Cerebellar cortex (tissue), 1 donor: ENCODE measurements at places on chromosomes 7 and 10.

GRCh38 chr7:137946011-137946410 is 55.9 kb downstream of the CREB3L2 start:
- DNase-seq, result no peak

GRCh38 chr10:127013211-127013656 is 108.0 kb downstream of the DOCK1 start:
- DNase-seq, result no peak

DNA sequence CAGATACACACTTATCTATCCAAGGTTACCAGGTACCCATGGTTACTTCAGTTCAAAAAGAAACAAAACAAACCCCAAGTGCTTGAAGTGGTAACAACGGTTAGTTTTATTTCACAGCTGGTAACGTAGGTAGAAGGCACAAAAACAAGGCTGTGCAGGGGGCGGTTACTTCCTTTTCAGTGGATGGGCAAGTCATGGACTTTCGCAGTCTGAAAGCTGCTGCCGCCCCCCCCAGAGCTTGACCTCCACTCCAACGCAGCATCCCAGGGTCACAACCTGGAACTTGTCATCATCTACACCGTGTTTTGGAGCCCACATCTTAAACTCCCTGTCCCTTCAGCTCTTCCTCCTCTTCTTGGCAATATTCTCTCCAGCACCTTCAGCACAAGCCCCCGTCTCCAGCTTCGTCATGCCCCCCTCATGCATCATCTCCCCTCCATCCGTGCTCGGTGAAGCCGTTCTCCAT is 181.2 kb upstream of the ITGB1 start:
- DNase-seq, result no peak

DNA sequence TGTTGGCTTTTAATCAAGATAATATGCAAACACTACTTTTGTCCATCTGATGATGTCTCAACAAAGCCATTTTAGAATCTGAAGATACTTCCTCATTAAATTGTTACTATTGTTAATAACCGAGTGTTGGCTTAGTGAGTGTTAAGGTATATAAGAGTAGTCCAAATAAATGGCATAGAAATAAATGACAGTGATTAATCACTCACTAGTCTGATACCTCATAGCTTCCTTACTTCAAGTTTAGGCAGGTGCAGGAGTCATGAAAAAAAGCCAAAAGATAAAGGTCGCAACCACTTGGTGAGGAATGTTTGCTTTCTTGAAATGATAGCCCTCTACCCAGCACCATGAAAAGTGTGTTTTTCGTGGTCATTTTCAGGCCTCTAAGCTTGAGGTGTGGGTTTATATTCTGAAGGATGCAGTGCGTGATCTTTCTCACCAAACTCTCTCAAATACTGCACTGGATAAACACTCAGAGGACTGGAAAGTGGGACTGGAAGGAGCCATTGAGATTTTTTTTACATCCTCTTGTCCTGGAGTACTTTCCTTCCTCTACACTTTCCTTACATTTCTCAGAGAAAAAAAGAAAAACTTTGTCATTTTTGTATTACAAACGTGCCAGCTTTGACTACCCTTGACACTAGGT is 138.1 kb downstream of the KIAA1217 start:
- no peak for DNase-seq

GRCh38 chr10:96656198-96656577 is 64.1 kb downstream of the PIK3AP1 start:
- no peak for DNase-seq

DNA sequence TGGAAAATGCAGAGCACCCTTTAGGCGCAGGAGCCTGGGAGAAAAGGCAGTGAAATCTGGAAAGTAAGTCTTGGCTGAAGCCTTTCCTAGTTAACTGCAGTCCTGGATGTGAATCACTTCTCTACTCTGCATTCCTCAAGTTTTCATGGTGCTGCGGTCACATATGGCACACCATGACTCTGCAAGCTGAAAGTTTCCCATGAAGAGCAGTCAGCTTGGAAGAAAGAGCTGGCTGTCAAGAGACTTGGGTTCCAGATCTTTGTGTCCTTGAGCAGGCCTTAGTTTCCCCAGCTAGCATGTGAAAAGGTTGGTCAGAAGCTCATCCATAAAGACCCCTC is 548.3 kb downstream of the SORCS3 start:
- no peak for DNase-seq

DNA sequence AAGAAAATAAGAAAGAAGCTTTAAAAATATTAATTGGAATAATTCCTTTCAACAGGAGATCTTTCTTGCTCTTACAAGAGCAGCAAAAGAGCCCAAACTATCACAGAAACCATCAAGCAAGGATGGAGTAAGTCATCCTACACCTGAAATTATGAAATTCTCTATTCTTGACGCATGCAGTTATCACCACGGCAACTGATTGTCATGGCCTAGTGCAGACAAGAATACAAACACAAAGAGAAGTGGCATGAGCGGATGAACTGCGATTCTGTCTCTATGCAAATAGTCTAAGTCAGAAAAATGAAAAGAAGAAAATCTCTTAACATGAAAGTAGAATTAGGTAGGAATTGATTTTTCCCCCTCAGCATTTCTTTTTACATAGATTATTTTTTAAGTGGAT is 54.8 kb upstream of the SLC35B4 start:
- DNase-seq, result no peak

DNA sequence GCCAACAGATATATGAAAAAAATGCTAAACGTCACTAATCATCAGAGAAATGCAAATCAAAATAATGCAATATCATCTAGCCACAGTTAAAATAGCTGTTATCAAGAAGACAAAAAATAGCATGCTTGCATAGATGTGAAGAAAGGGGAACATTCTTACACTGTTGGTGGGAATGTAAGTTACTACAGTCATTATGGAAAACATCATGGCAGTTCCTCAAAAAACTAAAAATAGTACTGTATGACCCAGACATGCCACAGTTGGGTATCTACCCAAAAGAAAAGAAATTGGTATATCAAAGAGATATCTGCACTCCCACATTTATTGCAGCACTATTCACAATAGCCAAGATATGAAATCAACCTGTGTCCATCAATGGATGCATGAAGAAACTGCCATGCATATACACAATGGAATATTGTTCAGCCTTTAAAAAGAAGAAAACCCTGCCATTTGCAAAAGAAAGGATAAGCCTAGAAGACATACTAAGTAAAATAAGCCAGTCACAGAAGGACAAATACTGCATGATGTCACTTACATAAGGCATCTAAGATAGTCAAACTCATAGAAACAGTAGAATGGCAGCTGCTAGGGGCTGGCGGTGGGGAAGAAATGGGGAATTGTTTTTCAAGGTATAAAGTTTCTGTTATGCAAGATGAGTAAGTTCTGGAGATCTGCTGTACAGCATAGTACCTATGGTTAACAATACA is 107.0 kb downstream of the PTPN20 start:
- no peak for DNase-seq

DNA sequence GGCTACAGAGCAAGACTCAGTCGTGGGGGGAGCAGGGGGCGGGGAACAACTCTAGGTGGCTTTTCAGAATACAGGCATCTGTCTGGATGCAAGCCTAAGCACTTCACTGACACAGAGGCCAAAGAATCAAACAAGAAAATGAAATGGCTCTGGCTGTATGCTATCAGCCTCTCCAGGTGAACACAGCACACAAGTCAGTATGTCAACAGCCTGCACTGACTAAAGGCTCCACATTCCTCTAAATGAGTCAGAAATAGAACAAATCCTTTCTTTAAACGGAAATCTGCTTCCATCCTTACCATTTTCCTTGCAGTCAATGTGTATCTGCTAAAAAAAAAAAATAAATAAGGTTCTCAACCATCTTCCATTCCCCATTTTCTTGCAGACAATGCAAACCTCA is 88.3 kb downstream of the ARMH3 start:
- DNase-seq, result no peak

DNA sequence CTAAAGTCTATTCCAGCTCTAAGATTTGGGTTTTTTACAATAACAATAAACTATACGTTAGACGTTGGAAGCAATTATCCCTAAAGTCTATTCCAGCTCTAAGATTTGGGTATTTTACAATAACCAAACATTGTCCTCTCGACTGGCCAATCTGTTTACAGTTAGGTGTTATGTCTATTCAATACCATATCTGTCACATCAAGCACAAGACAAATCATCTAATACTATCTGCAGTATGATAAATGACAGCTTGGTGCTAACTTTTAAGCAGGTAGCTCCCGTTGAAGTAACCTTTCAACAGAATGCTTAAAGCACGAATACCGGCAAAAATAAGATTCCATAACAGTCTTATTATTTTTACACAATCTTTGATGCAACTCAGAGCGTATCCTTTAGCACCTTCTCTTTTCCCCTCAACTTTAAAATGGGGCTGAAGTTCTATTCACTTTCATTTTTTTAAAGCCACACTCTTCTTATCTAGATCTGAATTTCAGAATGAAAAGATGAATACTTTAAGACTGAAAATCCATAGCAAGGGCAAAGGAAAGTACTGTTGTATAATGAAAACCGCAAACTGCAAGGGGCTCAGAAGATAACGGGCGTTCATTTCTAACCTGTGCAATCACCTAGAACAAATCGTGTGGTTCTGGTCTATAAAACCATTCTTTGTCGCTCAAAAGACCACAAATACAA is 925 bp downstream of the H2AZ2 start:
- DNase-seq, result peak; percentile 21

GRCh38 chr10:128296253-128297007 is 170.2 kb upstream of the MKI67 start:
- DNase-seq, result no peak

- no peak for DNase-seq
Observed at GRCh38 chr7:28858206-28858605, 99.9 kb downstream of the TRIL start.

GRCh38 chr10:91295346-91295745 is 74.9 kb downstream of the PCGF5 start:
- no peak for DNase-seq

- no peak for DNase-seq
Observed at GRCh38 chr10:86303626-86304025, 63.0 kb downstream of the GRID1 start.

GRCh38 chr7:24441314-24442027 is 131.8 kb upstream of the PALS2 start:
- DNase-seq, result no peak

DNA sequence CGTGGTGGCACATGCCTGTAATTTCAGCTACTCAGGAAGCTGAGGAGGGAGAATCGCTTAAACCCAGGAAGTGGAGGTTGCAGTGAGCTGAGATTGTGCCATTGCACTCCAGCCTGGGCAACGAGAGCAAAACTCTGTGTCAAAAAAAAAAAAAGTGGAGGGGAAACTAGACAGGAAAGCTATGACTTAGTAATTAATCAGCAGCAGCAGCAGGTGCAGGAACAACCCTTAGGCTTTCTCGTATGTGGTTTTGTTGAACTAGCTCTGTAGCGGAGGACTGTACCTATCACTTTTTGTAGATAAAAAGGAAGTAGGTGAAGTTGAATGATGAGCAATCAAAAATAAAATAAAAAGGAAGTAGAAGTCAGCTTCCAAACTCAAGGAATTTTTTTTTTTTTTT is 76.9 kb upstream of the KMT2C start:
- no peak for DNase-seq

- peak; percentile 71 for DNase-seq
Observed at GRCh38 chr10:21285742-21286331, 239.6 kb downstream of the SKIDA1 start.

- no peak for DNase-seq
Observed at GRCh38 chr10:68333440-68334431, 1.0 kb upstream of the PBLD start.

GRCh38 chr7:70684173-70684572 is 447.8 kb upstream of the GALNT17 start:
- DNase-seq, result no peak

GRCh38 chr10:13651969-13652720 is 65.4 kb downstream of the PRPF18 start:
- no peak for DNase-seq

GRCh38 chr10:133489816-133490588 is 36.3 kb downstream of the SCART1 start:
- DNase-seq, result no peak

GRCh38 chr10:29635711-29636144 is 957 bp upstream of the SVIL start:
- peak; percentile 13 for DNase-seq

- no peak for DNase-seq
Observed at GRCh38 chr7:138768241-138768640, 29.6 kb upstream of the TMEM213 start.

DNA sequence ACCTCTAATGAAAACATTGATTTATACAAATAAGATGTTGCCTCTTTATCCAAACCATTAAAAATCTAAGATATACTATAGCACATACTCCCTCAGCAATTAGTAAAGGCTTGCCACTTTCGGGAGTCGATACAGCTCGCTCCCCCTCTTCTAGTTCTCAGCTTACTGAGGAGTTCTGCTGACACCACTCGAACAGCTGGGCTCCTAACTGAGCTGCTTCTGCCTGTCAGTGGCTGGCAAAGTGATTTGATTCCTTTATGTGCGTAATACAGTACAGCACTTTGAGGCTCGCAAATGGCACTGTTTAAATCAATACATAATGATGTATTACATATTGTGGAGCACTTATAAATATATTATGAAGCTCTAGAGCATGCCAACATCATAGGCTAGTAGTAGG is 241.8 kb downstream of the CREB5 start:
- no peak for DNase-seq

DNA sequence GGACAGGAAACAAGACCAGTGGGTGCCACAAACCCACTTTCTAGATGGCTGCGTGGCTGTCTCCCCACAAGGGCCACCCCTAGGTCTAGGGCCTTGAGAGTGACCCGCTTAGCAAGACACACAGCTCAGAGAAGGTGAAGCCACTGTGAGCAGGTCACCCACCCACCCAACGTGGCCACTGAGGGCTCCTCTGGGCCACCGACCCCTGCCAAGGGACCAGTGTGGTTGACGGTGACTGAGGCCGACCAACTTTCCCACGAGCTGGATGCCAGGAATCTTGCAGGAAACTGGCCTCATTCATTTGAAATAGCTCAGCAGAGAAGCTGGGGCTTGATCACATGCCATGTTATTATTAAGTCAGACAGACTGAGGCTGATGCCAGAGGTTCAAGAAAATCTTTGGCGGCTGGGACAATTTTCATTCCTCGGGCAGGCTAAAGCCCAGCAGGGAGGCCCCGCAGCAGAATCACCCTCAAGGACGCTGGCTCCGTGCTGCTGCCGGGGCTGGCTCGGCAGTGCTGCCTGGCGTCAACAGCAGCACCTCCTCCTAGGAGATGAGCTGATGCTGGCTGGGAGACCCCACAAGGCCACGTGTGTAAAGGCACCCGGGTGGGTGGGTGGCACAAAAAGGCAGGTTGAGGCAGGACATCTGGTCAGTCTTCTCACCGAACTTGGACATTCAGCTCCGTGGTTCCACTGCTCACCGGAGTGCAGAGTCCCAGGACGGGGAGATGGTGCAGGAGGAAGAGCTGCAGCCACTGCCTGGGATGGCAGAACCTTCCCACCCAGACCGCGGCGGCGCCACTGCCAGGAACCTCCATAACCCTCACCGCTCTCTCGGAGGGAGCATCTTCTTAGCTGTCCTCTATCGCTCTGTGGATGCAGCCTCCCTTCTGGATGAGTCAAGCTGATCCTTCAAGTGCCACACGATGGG is 57.8 kb downstream of the ZRANB1 start:
- peak; percentile 53 for DNase-seq
